CD8-positive, alpha-beta memory T cell (primary cell): ENCODE measurements at places on chromosomes 3 and 15. TPM values are rescaled to one million over a fixed set of nuclear protein-coding genes. Genes with fewer than 3 reads are reported as not detected.

OSTN gene
- not detected for polyA plus RNA-seq

DNA sequence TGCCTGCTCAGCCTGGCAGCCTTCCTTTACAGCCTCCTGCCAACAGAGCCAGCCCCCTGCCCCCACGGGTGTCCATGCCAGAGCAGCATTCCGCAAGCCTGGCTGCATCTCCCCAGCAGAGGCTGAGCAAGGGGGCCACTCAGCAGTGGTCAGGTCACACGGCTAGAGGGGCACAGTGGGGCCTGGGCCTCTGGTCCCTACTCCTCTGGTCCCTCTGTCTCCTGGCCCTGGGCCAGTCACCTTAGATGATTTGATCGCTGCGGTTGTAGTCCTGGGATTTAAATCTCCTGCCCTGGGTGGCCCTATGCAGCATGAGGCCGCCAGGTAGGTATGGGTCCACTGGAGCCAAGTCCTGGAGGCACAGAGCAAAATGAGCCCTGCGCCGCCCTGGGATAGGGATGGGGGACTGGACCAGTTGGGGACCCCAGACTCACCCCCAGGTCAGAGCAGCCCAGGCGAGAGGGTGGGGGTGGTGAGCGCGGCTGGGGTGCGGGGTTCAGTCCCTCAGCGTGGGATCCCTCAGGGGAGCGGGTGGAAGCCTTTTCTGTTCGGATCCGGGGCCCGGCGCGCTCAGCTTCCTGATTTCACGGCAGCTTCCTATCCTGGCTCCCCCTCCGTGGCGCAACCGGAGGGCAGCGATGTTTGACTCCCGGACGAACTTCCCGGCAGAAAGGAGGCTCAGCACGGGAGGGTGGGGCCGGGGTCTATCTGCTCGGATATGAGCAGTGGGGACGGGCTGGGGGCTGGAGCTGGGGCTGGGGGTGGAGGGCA, at the start of gene ZBTB47:
ZBTB47 (plus strand) TSS at position 138 of the 771 bp plus-strand sequence. CDS start 4,659 bp downstream, outside the sequence.
- DNase-seq: no peak

DNA sequence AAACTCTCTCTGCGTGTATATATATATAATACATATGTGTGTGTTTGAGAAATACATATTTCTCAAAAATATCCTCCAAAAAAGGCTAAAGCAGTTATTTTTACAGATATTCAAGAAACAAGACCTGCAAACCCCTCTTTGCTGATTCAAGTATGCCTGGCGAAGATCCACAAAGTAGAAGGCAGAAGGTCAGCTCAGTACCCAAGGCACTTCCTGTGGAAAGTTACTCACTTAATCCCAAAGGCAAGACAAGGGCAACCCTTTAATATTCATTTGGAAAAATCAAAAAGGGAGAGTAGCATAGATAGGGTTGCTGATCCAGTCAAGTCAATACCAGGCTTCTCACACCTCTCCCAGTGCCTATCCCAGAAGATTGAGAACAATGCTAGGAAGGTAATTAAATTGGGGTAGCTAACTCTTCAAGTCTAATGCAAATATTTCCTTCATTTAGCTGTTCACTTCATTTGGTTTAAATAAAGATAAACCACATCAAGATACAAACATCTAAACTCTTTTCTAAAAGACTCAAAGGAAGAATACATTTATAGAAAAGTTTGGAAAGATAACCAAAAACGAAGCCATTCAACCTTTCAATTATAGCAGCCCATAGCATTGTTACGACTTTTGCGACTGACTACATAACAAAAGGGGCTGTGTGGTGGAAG, 7.2 kb downstream of the COX17 start:
- no peak for DNase-seq

- DNase-seq: no peak
These were observed 333.9 kb upstream of the THRB start for GRCh38 chr3:24828551-24828950.

- DNase-seq: no peak
These were observed 19.3 kb downstream of the PRR23E start for GRCh38 chr3:127212231-127212630.

TRPM1 gene
- polyA plus RNA-seq: 0.03 TPM
